ENCODE measurements at places on chromosomes 11 and 22.
A peak's percentile ranks its signal among the peaks of the same experiment; 100 is the strongest.

DNA sequence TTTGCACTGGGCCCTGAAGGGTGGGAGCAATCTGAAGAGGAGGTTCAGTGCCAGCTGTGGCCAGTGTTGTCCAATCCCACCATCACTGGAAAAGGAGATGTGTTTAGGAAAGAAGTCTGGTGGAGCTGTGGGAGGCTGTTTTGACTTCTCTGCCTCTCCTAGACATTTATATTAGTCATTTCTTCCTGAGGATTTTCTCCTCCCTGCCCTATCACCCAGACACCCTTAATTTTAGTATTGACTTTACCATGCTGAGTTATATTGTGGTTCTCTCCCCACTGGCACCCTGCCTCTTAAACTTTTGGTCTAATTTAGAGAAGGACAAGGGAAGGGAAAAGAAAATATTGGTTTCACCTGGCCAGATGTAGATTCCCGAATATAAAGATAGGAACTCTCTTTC is 159.1 kb downstream of the WNT11 start:
- no peak for DNase-seq

GRCh38 chr22:46878191-46878948 is 115.9 kb downstream of the TBC1D22A start:
- no peak for DNase-seq

- DNase-seq, result no peak
Measured at GRCh38 chr11:65219930-65220213, 38.1 kb downstream of the CAPN1 start.

DNA sequence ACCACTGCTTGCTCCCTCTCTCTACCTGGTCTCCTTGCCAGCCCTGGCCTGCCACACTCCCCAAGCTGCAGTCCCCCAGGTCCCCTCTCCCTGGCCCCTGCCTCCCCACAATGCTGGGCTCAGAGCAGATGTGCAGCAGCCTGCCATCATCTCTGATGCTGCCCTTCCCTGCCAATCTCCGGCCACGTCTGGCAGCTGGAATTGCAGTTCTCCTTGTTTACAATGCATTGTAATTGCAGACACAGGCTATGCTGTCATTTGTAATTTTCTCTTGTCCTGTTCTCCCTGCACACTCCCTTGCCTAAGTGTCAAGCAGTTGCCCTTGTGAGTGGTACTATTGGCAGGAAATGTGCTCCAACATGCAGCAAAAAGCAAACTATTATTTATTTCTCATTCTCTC is 222.3 kb downstream of the NTM start:
- no peak for DNase-seq

DNA sequence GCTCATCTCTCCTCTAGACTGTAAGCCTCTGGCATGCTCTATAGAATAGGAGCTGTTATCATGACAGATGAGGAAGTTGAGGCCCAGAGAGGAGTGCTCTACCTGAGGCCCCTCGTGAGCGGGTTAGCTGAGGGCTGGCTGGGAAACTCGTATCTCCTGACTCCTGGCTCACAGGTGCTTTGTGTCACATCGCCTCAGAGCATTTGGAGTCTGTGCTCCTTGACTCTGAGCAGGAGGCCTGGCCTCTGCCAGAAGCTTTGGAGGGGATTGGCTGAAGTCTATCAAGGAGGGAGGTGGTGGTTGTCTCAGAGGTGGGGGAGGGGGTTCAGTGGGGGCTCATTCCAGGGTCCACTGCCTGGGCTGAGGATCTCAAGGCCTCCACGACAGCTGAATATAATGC is 7.4 kb downstream of the KCNC1 start:
- DNase-seq, result no peak

- DNase-seq, result no peak
Measured at GRCh38 chr22:38414009-38414395, 41.0 kb downstream of the KCNJ4 start.

- DNase-seq, result no peak
Measured at GRCh38 chr11:96091476-96091875, 167.6 kb upstream of the MTMR2 start.

- no peak for DNase-seq
Measured at GRCh38 chr22:39818094-39818493, 75.5 kb downstream of the ENTHD1 start.

DNA sequence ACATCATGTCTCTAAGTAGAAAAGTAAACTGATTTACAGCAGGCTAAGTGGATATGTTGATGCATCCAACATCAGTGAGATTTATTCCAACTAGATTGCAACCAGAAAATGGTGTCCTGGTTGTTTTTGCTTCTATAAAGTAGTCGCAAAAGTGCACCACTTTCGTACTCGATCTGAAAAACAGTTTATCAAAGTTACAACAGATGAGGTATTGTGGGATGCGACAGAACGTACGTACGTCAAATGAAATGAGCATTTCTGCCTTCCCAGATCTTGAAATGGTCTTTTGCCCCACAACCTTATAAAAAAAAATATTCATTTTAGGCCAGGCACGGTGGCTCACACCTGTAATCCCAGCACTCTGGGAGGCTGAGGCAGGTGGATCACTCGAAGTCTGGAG is 13.7 kb downstream of the GRAP2 start:
- DNase-seq, result no peak

- DNase-seq, result no peak
Measured at GRCh38 chr11:119793335-119793984, 64.5 kb upstream of the NECTIN1 start.

- no peak for DNase-seq
Measured at GRCh38 chr11:33952805-33953204, 60.9 kb upstream of the LMO2 start.

GRCh38 chr11:123407130-123407995 is 22.7 kb upstream of the GRAMD1B start:
- DNase-seq, result no peak

DNA sequence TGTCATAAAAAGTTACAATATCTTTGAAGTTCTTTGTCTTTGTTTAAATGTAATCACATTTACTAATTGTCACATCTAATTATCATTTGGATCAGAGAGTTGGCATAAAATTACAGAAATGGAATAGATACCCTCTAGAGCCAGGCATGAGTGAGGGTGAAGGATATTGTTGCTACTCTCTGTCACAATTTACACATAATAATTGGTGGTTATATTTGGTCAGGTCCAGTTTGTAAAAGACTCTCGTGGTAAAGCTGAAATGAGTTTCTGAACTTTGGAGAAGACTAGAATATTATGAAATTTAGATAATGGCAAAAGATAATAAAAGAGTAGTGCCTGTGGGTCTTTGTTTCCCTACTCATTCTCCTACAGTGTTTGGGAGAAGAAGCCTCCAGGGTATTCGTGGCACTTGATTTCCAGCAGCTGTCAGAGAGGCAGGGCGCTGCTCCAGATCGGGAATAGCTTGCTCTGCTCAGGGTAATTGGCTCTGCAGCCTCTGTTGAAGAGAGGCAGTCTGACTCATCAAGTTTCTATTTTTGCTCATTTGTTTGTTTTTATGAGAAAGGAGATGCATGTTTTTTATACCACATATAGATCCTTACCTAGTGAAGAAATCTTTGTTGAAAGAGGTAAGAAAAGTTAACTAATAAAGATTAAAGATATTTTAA is 349.9 kb downstream of the CNTN5 start:
- no peak for DNase-seq

DNA sequence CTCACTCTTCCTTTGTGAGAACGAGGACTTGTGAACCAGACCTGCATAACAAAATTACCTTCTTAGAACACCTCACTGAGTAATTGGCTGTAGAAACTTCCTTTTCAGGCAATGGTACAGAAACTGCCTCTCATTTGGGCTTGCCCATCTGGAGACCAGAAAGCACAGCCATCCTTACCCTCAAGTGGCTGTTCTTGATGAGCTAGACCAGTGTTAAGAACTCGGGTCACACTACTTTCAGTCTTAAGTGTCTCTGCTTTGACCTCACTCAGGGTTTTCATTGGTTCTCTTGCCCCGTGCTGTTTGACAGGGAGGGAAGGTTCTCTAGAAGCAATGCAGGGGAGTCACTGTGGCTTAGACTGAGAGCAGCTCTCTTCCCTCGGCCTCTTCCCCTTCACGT is 29.3 kb downstream of the NAT10 start:
- no peak for DNase-seq

DNA sequence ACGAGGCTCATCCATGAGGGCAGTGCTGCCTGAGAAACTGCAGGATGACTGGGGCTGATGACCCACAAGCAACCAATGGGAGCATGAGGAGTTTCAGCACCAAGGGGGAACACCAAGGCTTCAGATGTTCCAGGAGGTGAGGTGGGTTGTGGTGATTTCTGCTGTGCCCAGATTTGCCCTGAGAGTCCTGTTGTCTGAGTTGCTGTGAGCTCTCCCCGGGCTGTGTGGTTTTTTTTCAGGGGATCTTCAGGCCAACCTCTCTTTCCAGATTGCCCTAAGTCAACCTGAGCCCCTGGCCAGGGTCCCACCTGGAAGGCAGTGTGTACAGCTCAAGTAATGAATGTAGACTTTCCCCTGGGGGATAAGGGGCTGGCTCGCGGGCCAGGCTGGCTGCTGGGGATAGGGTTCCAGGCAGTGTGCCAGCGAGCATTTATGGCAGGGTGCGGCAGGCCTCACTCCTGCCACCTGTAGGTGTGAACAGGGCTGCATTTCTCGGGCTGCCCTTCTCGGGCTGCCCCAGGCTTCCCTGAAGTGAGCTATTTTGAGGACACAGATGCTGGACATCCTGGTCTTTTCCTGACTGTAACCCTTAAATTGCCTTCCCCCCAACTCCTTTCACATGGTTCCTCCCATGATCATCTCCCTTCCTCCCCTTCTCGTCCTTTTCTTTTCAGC is 9.8 kb downstream of the SLC22A6 start:
- DNase-seq, result peak; percentile 84

DNA sequence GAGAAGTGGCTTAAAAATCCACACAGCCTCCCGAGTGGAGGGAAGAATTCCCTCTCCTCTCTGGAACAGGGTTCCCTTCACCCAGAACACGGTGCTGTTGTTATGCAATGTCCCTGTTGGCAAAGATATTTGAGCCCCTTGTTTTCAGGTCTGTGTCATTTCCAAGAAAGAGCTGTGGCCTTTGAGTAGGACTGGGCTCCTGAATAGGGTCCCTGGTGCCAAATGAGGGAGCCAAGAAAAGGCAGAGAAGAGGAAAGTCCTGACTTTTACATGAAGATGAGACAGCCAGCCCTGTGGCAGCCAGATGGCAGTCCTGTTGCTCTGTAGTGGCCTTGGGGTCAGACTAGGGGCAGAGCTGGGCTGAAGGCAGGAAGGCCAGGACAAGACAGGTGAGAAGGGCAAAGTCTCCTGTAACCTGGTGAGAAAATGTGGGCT is 51.2 kb upstream of the ELF5 start:
- no peak for DNase-seq

DNA sequence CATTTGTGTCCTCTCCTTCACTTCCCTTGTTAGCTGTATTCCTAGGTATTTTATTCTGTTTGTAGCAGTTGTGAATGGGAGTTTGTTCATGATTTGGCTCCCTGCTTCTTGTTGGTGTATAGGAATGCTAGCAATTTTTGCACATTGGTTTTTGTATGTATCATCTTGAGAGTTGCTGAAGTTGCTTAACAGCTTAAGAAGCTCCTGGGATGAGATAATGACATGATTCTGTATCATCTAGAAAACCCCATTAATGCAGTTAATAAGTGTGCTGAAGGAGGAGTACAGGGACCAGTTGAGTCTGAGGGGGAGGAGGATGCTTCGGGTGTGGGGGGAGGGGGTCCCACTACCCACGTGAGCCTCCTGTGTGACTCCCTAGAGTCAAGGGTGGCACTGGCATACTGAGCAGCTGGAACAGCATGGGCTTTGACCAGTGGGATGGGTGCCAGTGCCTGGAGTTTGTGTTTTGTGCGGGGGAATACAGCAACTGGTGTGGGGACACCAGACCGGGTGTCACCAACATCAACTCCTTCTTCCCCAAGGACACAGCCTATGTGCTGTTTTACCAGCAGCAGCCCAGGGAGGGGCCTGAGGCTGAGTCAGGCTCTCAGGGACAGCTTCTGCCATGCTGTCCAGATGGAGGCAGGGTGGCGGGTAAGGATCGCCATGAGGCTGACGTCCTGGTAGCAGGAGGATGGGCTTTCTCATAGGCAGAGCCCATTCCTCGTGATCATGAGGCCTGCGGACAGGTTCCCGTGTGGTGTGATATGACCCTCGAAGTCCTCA is 24.1 kb downstream of the USP35 start:
- DNase-seq, result no peak

DNA sequence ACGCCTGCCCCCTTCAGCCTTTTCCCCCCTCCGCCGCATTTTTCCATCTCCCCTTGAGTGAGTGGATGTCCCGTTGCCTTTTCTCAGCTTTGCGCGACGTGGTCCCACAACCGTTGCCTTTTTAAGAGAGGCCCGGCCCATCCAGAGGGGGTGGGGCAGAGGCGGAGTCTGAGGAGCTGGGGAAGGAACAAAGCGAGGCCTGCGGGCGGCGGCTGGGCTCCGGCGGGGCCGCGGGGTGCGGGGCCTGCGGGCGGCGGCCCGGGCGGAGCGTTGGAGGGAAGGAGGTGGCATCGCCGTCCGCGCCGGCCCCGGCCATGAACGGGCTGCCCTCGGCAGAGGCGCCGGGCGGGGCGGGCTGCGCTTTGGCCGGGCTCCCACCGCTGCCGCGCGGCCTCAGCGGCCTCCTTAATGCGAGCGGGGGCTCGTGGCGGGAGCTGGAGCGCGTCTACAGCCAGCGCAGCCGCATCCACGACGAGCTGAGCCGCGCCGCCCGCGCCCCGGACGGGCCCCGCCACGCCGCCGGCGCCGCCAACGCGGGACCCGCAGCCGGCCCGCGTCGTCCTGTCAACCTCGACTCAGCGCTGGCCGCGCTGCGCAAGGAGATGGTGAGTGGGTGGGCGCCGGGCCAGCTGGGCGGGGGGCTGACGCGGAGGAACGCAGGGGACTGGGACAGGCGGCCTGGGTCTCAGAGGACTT is at the start of gene FAM89B:
Gene FAM89B, plus strand, starts transcription at position 183 of the 696 bp plus-strand sequence. Its CDS starts 132 bp downstream, at position 315.
- DNase-seq, result peak; percentile 89

DNA sequence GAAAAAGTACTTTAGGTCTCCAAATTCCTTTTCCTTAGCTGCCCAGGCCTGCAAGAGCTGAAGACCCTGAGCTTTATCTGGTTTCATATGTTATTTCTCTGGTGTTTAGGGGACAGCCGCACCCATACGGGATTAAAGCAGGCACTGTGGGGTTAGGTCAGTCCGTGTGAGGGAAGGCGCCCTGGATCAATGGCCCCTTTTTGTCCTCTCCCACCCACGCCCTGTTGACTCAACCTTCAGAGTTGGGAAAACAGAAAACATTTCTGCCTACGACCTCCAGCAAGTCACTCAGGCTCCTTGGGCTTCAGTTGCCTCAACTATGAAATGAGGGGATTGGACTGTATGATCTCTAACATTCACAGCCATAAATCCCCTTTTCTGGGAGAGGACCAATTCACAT is 55.2 kb upstream of the BARX2 start:
- no peak for DNase-seq

DNA sequence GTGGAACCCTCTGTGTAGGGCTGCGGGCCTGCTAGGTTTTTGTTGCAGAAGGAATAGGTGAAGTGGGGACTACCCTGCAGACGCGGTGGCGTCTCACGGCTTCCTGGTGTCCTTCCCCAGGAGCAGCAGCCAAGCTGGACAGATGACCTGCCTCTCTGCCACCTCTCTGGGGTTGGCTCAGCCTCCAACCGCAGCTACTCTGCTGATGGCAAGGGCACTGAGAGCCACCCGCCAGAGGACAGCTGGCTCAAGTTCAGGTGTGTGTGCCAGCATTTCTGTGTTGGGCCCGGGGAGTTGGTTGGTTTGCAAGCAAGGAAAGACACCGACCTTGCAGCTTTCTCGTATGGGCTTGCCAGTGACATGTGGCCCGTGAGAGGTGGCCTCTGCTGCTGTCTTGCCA is 15.3 kb downstream of the TAB1 start:
- no peak for DNase-seq

GRCh38 chr22:45997077-45997776 is 20.3 kb upstream of the WNT7B start:
- DNase-seq, result no peak

GRCh38 chr11:85758480-85759039 is 52.4 kb downstream of the SYTL2 start:
- no peak for DNase-seq

Measured in HuH-7.5 (cell line).